Activated CD4-positive, alpha-beta memory T cell treated with anti-CD3 and anti-CD28 coated beads, Interleukin-2, amount 10 ng/mL, durations not matched to agents 7 days and 5 days (primary cell): ENCODE measurements at places on chromosomes 2 and 18. TPM values are rescaled to one million over a fixed set of nuclear protein-coding genes. Genes with fewer than 3 reads are reported as not detected.

- no peak overlapping the region for H3K4me3 ChIP-seq
- H3K4me1 ChIP-seq, result no peaks in the 10 kb centered on the region
- no peaks in the 10 kb centered on the region for H3K36me3 ChIP-seq
- no peak overlapping the region for H3K27ac ChIP-seq
- no peaks in the 10 kb centered on the region for H3K27me3 ChIP-seq
- DNase-seq, result no peak
Measured at GRCh38 chr18:67550872-67551520, 34.5 kb upstream of the DSEL start.

DNA sequence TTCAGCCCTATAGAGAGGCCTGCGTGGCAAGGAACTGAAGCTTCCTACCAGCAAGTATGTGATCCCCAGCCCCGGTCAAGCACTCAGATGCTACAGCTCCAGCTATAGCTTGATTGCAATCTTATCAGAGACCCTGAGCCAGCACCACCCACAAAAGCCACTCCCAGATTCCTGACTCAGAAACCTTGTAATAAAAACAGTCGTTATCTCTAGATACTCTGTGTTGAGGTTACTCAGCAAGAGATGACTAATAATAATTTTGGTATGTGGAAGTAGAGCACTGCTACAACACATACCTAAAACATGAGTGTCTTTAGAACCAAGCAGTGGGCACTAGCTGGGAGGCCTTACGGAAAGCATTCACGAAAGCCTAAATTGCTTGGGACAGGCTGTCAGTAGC, 216.9 kb downstream of the UXS1 start:
- H3K27ac ChIP-seq, result no peak overlapping the region
- H3K4me1 ChIP-seq, result no peaks in the 10 kb centered on the region
- no peak overlapping the region for H3K4me3 ChIP-seq
- no peaks in the 10 kb centered on the region for H3K36me3 ChIP-seq
- DNase-seq, result no peak

DNA sequence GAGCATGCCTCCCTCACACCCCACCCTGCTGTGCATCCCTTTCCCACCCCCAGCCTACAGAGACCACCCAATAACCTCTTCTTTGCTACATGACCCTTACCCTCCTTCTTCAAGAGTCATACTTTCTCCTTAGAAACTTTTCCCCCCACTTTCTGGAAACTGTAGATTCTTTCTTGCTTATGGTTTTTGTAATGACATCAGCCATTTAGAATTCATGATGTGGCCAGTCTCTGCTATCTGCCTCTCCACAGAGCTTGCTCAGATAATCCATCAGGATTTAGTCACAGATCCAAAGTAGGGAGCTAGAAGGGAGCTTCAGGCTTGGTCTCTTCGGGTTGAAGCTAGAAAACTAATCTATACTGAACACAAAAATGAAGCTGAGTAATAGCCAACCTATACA, 36.5 kb downstream of the GALM start:
- H3K27me3 ChIP-seq, result no peaks in the 10 kb centered on the region
- DNase-seq, result no peak
- H3K4me1 ChIP-seq, result peaks cover 69% of the 10 kb centered on the region
- H3K36me3 ChIP-seq, result peaks cover 58% of the 10 kb centered on the region
- peak overlapping the region; percentile 52 for H3K27ac ChIP-seq

- H3K27me3 ChIP-seq, result peaks cover 6% of the 10 kb centered on the region
- H3K4me3 ChIP-seq, result no peak overlapping the region
- H3K36me3 ChIP-seq, result no peaks in the 10 kb centered on the region
- DNase-seq, result no peak
Measured at GRCh38 chr18:54772056-54772455, 56.2 kb upstream of the RAB27B start.

DNA sequence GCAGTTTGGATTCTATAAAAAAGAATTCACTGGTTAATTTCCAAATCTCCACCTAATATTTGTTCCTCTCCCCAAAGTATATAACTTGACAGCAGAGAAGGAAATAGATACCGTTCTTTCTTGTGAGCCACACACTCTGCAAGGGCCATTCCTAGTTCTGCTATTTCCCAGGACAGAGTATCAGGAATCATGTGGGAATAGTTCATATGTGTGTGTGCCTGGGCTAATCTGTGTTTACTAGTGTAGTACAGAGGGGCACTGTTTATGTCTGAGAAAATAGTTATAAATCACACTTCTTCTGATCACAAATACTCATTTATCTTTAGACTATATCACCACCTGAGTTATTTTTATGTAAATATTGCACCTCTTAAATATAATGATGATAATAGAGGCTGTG, 296.7 kb downstream of the ARHGAP15 start:
- H3K4me3 ChIP-seq, result no peak overlapping the region
- H3K27me3 ChIP-seq, result no peaks in the 10 kb centered on the region
- H3K27ac ChIP-seq, result no peak overlapping the region
- H3K4me1 ChIP-seq, result peaks cover 28% of the 10 kb centered on the region
- H3K36me3 ChIP-seq, result peaks cover 31% of the 10 kb centered on the region

DNA sequence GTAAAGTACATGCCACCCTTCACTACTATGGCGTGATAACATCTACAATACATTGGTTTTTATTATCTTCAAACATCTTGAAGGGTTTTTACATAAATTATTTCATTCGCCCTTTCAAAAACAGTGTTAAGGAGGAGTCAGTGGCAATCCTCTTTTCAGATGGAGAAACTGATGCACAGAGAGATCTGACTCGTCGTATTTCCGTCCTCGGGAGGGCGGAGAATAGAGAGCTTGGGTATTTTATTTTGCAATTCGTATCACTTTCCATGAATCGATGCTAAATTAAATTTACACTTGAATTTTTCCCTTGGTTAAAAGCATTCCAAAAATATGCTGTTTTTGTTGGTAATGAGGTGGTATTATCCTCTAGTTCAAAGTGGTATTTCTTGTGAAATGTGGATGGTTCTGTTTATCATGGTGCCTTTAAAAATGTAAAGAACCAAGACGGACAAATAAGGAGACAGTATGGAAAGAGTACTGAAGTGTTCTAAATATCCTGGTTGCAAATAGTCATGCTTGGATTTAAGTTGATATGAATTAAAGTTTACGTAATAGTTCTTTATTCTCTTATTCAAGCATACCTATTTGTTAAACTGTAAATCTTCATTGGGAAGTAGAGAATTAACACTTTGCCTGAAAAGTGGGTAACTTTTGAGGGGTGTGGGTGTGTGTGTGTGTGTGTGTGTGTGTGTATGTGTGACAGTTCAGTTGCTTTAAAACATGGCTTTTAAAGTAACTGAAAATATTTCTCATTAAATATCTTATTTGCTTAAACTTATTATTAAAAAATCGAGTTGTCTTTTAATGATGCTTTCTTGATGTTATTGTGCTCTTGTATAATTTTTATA, 5.6 kb downstream of the PHLPP1 start:
- no peak overlapping the region for H3K27ac ChIP-seq
- peaks cover 12% of the 10 kb centered on the region for H3K27me3 ChIP-seq
- no peak for DNase-seq
- peaks cover 4% of the 10 kb centered on the region for H3K36me3 ChIP-seq
- H3K4me3 ChIP-seq, result no peak overlapping the region

GRCh38 chr2:237488295-237488694, 1.2 kb downstream of the MLPH start:
- H3K36me3 ChIP-seq, result peaks cover 5% of the 10 kb centered on the region
- H3K27ac ChIP-seq, result no peak overlapping the region
- H3K4me1 ChIP-seq, result no peaks in the 10 kb centered on the region
- peaks cover 48% of the 10 kb centered on the region for H3K27me3 ChIP-seq

DNA sequence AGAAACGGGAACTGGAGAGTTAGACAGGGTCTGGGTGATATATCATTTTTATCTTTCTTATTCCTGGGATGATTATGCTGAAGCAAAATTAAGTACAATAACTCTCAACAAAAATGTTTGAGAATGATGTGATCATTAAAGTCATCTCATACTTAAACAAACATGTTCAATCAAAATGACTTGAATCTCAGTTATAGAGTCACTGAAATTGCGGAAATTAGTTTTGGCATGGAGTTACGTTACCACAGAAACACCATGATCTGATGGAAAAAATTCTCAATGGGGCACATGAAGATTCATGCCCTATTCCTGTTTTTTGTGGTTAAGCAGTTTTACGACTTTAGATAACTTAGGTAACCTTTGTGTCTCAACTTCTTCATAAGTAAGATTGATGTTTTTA, 757.7 kb downstream of the EPHA4 start:
- no peaks in the 10 kb centered on the region for H3K36me3 ChIP-seq
- no peak for DNase-seq
- H3K4me1 ChIP-seq, result no peaks in the 10 kb centered on the region
- H3K27me3 ChIP-seq, result no peaks in the 10 kb centered on the region
- H3K27ac ChIP-seq, result no peak overlapping the region

- H3K4me1 ChIP-seq, result no peaks in the 10 kb centered on the region
- no peaks in the 10 kb centered on the region for H3K36me3 ChIP-seq
- H3K4me3 ChIP-seq, result no peak overlapping the region
- peaks cover 3% of the 10 kb centered on the region for H3K27me3 ChIP-seq
Measured at GRCh38 chr18:2112435-2113045, 458.8 kb downstream of the METTL4 start.

DNA sequence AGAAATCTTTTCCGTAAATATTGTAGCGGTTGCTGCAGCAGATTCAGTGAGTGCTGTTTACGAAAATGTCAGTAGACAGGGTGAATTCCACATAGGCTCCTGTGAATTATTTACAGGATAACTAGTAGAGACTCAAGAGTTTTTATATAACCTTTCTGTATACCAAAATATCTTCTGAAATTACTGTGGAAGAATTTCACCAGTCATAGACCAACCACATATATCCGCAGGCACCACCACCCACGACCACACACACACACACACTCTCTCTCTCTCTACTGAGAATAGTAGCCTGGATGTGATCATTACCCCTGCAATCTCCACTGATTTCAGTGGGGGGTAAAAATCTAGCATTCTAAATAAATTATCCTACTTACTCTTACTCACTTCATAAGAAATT, 341.8 kb downstream of the RBM43 start:
- no peaks in the 10 kb centered on the region for H3K4me1 ChIP-seq
- H3K36me3 ChIP-seq, result no peaks in the 10 kb centered on the region
- no peak overlapping the region for H3K4me3 ChIP-seq
- no peak for DNase-seq
- H3K27ac ChIP-seq, result no peak overlapping the region

DNA sequence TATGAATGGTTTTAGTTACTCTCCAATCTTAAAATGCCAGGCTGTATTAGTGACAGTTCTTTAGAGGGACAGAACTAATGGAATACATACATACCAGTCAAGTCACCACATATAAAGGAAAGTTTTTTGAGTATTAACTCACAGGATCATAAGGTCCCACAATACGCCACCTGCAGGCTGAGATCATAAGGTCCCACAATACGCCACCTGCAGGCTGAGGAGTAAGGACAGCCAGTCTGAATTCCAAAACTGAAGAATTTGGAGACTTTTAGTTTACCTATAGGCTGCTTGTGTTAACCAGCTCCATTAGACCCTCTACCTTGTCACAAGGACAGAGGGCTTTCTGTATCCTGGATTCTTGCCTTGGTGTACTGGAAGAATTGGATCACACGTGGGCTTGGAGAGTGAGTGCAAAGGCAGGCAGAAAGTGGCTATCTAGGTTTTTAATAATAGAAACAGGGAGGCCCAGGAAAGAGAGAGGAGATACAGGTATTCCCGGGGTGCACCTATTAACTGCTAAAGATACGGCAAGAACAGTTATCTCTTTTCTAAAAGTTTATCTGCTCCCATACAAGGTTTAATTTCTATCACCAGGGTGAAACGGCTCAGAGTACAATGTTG, 234.9 kb upstream of the CYRIA start:
- no peaks in the 10 kb centered on the region for H3K27me3 ChIP-seq
- no peak overlapping the region for H3K4me3 ChIP-seq
- H3K36me3 ChIP-seq, result no peaks in the 10 kb centered on the region
- DNase-seq, result no peak
- H3K4me1 ChIP-seq, result no peaks in the 10 kb centered on the region

DNA sequence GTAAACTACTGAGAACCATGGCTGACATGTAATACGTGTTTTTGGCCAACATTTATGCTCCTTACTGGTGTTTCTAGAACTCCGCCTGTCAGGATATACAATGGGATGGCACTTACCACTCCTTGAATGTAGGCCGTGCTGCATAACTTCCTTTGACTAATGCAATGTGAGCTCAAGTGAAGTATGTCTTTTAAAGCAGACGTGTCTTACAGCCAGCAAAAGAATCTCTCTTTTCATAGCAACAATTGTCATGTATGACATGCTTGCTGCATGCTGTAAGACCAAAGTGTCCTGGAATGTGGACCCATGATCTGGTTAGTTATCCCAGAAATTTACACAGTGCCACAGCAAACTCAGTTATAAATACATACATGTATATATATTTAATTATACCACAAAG, 1202.7 kb upstream of the PIK3C3 start:
- H3K27ac ChIP-seq, result no peak overlapping the region
- DNase-seq, result no peak
- no peaks in the 10 kb centered on the region for H3K27me3 ChIP-seq

GRCh38 chr2:168430431-168430830, 25.6 kb upstream of the CERS6 start:
- H3K27me3 ChIP-seq, result peaks cover 2% of the 10 kb centered on the region
- H3K4me1 ChIP-seq, result peaks cover 30% of the 10 kb centered on the region
- H3K36me3 ChIP-seq, result no peaks in the 10 kb centered on the region

Gene CCDC74B
- total RNA-seq, result 1.6 TPM

Gene CNGA3
- not detected for total RNA-seq

Gene RAPGEF4
- total RNA-seq, result 0.23 TPM

Gene HOXD8
- not detected for total RNA-seq

Gene FRZB
- not detected for total RNA-seq

Gene CDH19
- not detected for total RNA-seq

Gene CMPK2
- 91.1 TPM for total RNA-seq

Gene PRR30
- total RNA-seq, result not detected
